ENCODE measurements at places on chromosomes 4 and X. TPM values are rescaled to one million over a fixed set of nuclear protein-coding genes. Genes with fewer than 3 reads are reported as not detected.

Gene SLC4A4
- total RNA-seq, result 27.3 TPM

Gene S100P
- 0.35 TPM for total RNA-seq

Gene AFM
- not detected for total RNA-seq

Gene PAGE5
- not detected for total RNA-seq

Gene SLC49A3
- 10.0 TPM for total RNA-seq

Gene SPANXA1
- total RNA-seq, result not detected

Gene SPON2
- total RNA-seq, result 13.0 TPM

Gene DCAF4L1
- not detected for total RNA-seq

All from right atrium auricular region (tissue), 2 donors.